ENCODE measurements at places on chromosomes 1 and 21.

GRCh38 chr21:32712043-32712442, 15.8 kb downstream of the SYNJ1 start:
- DNase-seq, result no peak

GRCh38 chr1:19708567-19709110, 44.0 kb downstream of the HTR6 start:
- no peak for DNase-seq

- no peak for DNase-seq
Observed at GRCh38 chr1:17588048-17588871, 48.8 kb downstream of the ARHGEF10L start.

DNA sequence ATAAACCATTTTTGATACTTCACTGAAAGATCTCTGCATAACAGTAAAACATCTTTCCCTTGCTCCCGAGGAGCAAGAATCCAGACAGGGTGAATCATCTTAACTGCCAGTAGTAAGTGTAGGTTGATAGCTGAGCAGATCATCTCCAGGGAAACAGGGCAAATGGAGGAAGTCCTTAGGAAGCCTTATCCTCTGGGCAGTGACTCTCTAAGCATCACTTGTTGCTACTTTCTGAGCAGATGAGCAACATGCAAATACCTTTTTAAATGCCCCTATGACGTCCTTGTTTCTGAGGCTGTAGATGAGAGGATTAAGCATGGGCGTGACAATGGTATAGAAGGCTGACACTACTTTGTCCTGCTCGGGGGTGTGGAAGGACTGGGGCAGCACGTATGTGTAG, 8.9 kb downstream of the OR2T11 start:
- no peak for DNase-seq

DNA sequence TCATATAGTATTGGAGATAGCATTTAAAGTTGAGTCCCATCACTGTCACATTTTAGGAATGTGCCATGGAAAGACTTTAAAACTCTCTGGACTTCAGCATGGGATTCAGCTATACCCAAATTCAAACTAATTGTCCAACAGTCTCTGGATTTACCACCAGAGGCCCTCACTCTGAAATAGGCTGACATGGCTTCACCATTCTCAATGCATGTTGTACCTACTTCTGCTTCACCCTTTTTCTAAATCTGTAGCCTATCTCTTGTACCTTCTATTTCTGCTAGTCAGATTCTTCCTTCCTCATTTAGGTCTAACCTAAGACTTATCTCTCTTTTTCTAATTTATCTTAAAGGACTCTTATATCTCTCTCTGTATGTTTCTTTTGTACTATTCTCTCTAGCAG, 512.7 kb upstream of the ZRANB2 start:
- no peak for DNase-seq

- no peak for DNase-seq
Observed at GRCh38 chr21:46069166-46069565, 28.7 kb upstream of the COL6A2 start.

GRCh38 chr21:43276811-43277210, 108.0 kb downstream of the CRYAA start:
- no peak for DNase-seq
